ENCODE measurements at places on chromosomes 4 and X.

DNA sequence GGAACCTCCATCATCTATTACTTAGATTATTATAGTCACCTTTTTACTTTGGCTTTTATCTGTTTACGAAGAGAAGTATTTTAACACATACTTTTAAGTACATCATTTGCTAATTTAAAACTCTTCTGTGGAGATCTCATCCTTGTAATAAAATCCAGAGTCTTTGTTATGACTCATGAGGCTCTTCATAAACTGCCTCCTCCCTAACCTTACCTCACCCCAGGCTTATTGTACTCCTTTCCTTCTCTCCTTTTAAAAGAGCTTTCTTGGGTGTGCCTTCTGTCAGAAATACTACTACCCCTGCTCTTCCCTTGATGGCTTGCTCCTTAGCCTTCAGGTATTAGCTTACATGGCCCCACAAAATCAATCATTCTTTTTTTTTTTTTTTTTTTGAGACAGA lies 6.6 kb downstream of the ARL9 start:
- peak; percentile 23 for DNase-seq

GRCh38 chr4:2092669-2093053 lies 33.5 kb downstream of the NAT8L start:
- DNase-seq: no peak

DNA sequence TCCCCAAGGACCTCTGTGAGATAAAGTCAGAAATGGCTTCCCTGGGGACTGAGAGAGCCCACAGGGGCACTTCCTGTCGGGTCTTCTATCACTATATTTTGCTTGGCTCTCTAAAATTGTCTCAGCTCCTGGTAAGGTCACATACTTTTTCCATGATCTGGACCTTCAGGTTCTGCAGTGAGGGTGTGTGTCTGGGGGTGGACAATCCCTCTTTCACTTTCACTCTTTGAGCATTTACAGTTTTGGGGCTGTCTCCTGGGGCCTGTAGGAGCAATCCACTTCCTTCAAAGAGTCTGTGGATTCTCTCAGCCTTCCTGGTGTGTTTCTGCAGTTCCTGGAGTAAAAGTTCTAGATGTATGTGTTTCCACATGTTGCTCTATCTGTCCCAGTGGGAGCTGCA lies 335.7 kb downstream of the FSTL5 start:
- DNase-seq: no peak

- no peak for DNase-seq
Observed at GRCh38 chr4:126012691-126013290, 698.0 kb downstream of the FAT4 start.
